Esophagus squamous epithelium (tissue), 5 donors: ENCODE measurements at places on chromosomes 7 and 10. TPM values are rescaled to one million over a fixed set of nuclear protein-coding genes. Genes with fewer than 3 reads are reported as not detected.

Gene FAS
- total RNA-seq, result 33.6 TPM

Gene MYH16
- total RNA-seq, result 0.76 TPM

Gene PRLHR
- not detected for total RNA-seq

Gene MKX
- total RNA-seq, result 0.19 TPM

Gene RNF32
- total RNA-seq, result not detected

Gene OGDHL
- not detected for total RNA-seq

Gene ODAD2
- total RNA-seq, result not detected

DNA sequence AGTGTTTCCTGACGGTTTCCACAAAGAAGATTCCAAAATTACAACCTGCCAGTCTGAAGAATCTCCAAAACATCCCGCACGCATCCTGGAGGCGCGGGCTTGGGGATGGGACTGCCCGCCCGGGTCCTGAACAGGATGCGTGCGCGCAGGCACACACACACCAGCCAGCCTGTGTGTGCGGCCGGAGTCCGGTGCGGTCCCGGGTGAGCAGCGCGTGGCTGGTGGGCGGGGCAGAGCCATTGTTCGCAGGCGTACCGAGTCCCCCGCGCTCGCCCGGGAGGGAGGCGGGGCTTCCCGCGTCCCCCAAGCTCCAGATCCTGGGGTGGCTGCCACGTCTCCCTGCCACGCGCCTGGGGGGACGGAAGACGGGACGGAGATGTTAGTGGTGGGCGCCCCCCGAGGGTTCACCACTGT, 675 bp upstream of the SCD start:
- peak overlapping the region; percentile 68 for H3K4me3 ChIP-seq
- peaks cover 10% of the 10 kb centered on the region for H3K4me1 ChIP-seq
- H3K27ac ChIP-seq, result peak overlapping the region; percentile 78

DNA sequence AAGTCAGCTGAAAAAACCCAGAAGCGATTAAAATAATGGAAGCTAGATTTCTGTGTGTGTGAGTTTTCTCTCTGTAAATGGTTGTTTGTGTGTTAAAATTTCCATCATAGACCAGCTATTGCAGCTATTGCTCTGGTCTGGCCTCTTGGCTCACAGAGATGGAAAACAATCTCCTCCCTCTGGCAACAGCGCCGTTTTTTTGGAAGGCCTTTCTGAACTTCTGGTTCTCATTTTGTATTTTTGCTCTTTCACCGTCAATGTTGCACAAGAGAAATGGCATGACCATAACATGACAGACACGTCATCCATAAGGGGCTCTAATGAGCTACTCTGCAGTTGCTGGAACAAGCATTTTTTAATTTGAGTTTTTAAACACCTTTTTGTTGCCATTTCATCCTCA, 91.0 kb downstream of the CUBN start:
- no peak overlapping the region for H3K4me3 ChIP-seq
- H3K27ac ChIP-seq, result peak overlapping the region; percentile 56
- no peaks in the 10 kb centered on the region for H3K4me1 ChIP-seq
- no peaks in the 10 kb centered on the region for H3K27me3 ChIP-seq
- H3K36me3 ChIP-seq, result no peaks in the 10 kb centered on the region

DNA sequence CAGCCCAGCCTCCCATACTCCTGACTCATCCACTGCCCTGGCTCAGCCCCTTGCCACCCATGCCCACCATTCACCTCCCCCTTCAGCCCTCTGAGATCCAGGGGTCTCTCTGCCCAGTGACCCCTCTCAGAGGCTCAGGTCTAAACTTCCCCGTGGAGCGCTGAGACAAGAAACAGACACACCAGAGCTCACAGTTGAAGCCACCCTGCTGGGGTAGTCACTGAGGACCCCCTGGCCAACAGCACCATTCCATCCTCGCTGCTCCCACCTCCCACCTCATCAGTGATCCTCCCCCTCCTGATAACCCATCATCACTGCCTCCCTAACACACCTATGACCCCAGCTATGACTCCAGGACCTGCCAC, 100.7 kb downstream of the GRID1 start:
- DNase-seq, result no peak
- H3K4me3 ChIP-seq, result no peak overlapping the region
- H3K4me1 ChIP-seq, result no peaks in the 10 kb centered on the region
- H3K36me3 ChIP-seq, result no peaks in the 10 kb centered on the region
- no peak overlapping the region for H3K27ac ChIP-seq

GRCh38 chr10:19247843-19248242, 199.2 kb downstream of the MALRD1 start:
- H3K36me3 ChIP-seq, result no peaks in the 10 kb centered on the region
- H3K27ac ChIP-seq, result no peak overlapping the region
- no peaks in the 10 kb centered on the region for H3K27me3 ChIP-seq

DNA sequence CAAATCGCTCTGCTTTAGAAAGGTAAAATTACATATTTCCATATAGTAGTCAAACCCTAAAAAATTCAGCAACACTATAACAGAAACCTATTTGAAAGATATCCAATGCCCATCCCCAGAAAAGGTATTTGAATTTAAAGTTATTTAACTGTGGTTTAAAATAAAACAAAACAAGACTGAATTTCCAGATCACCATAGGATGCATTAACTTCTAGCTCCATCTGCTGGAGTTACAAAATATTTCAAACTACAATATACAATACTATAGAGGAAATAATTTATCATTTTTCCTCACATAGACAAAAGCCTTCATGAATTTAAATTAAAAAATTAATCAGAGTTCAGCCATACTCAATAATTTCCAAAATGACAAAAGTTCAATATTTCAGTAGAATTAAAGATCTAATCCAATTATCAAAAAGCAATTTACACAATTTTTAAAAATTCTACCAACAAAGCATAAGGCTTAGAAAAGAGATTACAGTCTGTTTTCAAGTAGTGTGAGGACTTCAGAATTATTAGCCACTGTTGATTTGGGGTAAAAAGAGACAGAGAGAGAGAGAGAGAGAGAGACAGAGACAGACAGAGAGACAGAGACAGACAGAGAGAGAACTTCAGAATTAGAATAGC, 75.9 kb downstream of the LMBR1 start:
- no peak overlapping the region for H3K4me3 ChIP-seq
- H3K27ac ChIP-seq, result no peak overlapping the region
- DNase-seq, result no peak
- no peaks in the 10 kb centered on the region for H3K4me1 ChIP-seq

GRCh38 chr7:2048006-2048405, 184.7 kb downstream of the MAD1L1 start:
- no peak overlapping the region for H3K4me3 ChIP-seq
- no peaks in the 10 kb centered on the region for H3K27me3 ChIP-seq
- H3K27ac ChIP-seq, result no peak overlapping the region
- no peak for DNase-seq

DNA sequence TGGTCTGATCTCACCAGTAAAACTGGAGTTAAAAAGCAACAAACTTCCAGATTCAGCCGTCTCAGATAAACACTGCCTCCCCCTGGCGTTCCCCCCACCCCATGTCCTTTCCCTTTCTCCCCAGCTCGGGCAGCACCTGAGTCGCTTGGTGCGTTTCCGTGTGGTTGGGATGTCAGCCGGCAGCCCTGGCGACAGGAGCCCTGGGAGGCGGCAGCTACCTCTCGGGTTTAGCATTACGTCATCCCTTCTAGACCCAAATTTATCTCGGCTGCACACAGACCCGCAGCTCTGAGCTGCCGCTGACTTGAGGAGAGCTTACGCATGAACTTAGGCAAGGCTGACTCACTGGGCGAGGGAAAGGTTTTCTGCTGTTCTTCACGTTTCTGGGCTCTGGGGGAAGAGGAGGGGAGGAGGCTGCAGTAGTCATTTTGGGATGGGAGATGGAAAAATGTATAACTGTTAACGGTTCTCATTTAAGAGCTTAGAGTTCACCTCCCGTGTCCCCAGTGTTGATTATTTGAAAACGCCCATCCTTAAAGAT, 14.4 kb downstream of the MXI1 start:
- no peaks in the 10 kb centered on the region for H3K36me3 ChIP-seq
- peak overlapping the region; percentile 30 for H3K4me3 ChIP-seq
- peaks cover 36% of the 10 kb centered on the region for H3K4me1 ChIP-seq
- DNase-seq, result no peak

GRCh38 chr7:106119719-106120118, 7.6 kb upstream of the SYPL1 start:
- no peak overlapping the region for H3K27ac ChIP-seq
- no peak for DNase-seq
- no peaks in the 10 kb centered on the region for H3K27me3 ChIP-seq
- H3K4me3 ChIP-seq, result no peak overlapping the region
- no peaks in the 10 kb centered on the region for H3K4me1 ChIP-seq
- H3K36me3 ChIP-seq, result no peaks in the 10 kb centered on the region

- H3K36me3 ChIP-seq, result no peaks in the 10 kb centered on the region
- no peak overlapping the region for H3K4me3 ChIP-seq
- peaks cover 1% of the 10 kb centered on the region for H3K4me1 ChIP-seq
- DNase-seq, result no peak
These were observed 4.9 kb downstream of the OPN4 start for GRCh38 chr10:86659161-86659691.

- H3K27ac ChIP-seq, result no peak overlapping the region
- no peaks in the 10 kb centered on the region for H3K27me3 ChIP-seq
- H3K4me3 ChIP-seq, result no peak overlapping the region
- no peaks in the 10 kb centered on the region for H3K36me3 ChIP-seq
These were observed 13.1 kb downstream of the DPYSL4 start for GRCh38 chr10:132199854-132200311.

GRCh38 chr7:128004623-128005022, 26.6 kb downstream of the LRRC4 start:
- DNase-seq, result no peak
- peaks cover 6% of the 10 kb centered on the region for H3K4me1 ChIP-seq
- H3K4me3 ChIP-seq, result no peak overlapping the region
- no peaks in the 10 kb centered on the region for H3K27me3 ChIP-seq

DNA sequence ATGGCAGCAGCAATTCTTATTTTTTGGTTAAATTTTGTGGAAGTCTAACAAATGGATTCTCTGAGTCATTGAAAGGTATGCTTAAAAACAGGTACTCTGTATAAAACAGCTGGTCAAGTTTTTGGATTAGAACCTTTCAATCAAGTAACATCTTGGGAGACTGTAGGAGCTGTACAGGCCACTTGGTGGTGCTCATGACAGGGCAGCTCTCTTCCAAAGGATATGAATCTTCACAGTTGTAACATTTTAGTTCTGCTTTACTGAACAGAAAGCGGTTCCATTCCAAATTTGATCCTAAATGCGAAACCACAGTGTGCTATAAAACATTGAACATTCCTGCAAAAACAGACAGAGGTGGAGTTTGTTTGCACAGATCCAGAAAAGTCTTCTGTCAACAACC, 44.5 kb upstream of the AGR3 start:
- H3K27me3 ChIP-seq, result no peaks in the 10 kb centered on the region
- peaks cover 38% of the 10 kb centered on the region for H3K4me1 ChIP-seq
- peak overlapping the region; percentile 16 for H3K4me3 ChIP-seq
- H3K36me3 ChIP-seq, result no peaks in the 10 kb centered on the region
- DNase-seq, result no peak
- no peak overlapping the region for H3K27ac ChIP-seq

- no peaks in the 10 kb centered on the region for H3K27me3 ChIP-seq
- no peaks in the 10 kb centered on the region for H3K4me1 ChIP-seq
- H3K27ac ChIP-seq, result no peak overlapping the region
- H3K4me3 ChIP-seq, result no peak overlapping the region
These were observed 3.4 kb downstream of the AOC1 start for GRCh38 chr7:150855476-150856302.

GRCh38 chr10:112208292-112208691, 24.7 kb upstream of the GPAM start:
- H3K4me1 ChIP-seq, result no peaks in the 10 kb centered on the region
- no peaks in the 10 kb centered on the region for H3K36me3 ChIP-seq
- no peaks in the 10 kb centered on the region for H3K27me3 ChIP-seq
- no peak overlapping the region for H3K27ac ChIP-seq

DNA sequence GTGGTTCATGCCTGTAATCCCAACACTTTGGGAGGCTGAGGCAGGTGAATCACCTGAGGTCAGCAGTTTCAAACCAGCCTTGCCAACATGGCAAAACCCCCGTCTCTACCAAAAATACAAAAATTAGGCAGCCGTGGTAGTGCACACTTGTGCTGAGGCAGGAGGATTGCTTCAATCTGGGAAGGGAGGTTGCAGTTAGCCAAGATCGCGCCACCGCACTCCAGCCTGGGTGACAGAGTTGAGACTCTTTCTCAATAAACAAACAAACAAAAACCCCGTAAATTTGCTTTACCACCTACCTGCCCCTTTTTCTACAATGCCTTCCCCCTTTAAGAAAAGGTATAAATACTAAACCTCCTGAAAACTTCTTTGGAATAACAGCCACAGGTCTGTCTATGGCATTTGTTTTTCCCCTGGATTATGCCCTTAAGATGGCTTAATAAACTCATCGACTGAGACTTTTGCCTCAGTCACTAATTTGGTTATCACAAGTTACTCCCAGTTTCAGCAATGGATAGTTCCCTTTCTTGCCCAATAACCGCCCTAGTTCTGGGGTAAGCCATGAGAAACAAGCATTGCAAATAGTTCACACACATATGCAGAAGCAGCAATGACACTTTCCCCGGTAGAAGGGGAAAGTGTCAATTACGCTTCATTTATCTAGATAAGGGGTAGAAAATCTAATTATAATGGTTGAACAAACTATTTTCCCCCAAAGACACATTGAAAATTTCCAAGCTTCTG, 52.8 kb upstream of the SVIL start:
- H3K36me3 ChIP-seq, result peaks cover 36% of the 10 kb centered on the region
- H3K4me1 ChIP-seq, result peaks cover 86% of the 10 kb centered on the region
- no peaks in the 10 kb centered on the region for H3K27me3 ChIP-seq
- no peak overlapping the region for H3K27ac ChIP-seq

DNA sequence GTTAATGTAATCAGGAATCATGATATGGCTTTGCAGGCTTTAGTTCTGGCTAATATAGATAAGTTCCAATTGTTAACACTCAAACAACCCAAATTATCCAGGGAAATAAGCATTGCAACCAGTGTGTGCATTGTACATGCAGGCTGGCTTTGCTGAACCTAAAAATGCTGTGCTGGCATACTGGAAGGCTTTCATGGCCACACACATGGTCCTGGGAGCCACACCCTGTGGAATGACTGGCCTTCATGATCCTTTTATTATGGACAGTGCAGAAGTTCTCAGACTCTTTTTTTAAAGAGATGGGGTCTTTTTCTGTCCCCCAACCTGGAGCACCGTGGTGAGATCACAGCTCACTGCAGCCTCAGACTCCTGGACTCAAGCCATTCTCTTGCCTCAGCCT, 5.0 kb downstream of the ELMO1 start:
- H3K4me3 ChIP-seq, result no peak overlapping the region
- DNase-seq, result no peak
- no peaks in the 10 kb centered on the region for H3K36me3 ChIP-seq
- H3K4me1 ChIP-seq, result peaks cover 9% of the 10 kb centered on the region
- no peaks in the 10 kb centered on the region for H3K27me3 ChIP-seq
